ENCODE measurements at places on chromosomes 1 and 21.
A peak's percentile ranks its signal among the peaks of the same experiment; 100 is the strongest.

GRCh38 chr1:208425096-208425495 lies 180.9 kb upstream of the PLXNA2 start:
- no peak for DNase-seq

- no peak for DNase-seq
Measured at GRCh38 chr1:79726321-79726720, 719.8 kb upstream of the ADGRL4 start.

DNA sequence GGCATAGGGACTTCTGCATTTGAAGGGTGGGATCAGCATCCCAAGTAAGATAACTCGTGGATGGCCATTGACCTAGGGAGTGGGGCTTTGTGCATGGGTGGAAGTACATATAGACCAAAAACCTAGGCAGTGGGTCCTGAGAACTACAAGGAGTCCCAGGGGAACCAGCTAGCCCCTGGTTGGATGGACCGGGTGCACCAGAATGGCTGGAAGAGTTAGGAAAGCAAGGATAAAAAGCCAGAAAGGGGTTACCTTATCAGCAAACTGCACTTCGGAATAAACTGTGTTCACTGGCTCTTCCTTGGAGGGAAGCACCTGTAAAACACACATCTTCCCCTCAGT lies 26.6 kb upstream of the SLAMF6 start:
- no peak for DNase-seq

GRCh38 chr1:21814981-21815582 lies 3.0 kb downstream of the LDLRAD2 start:
- DNase-seq: no peak

DNA sequence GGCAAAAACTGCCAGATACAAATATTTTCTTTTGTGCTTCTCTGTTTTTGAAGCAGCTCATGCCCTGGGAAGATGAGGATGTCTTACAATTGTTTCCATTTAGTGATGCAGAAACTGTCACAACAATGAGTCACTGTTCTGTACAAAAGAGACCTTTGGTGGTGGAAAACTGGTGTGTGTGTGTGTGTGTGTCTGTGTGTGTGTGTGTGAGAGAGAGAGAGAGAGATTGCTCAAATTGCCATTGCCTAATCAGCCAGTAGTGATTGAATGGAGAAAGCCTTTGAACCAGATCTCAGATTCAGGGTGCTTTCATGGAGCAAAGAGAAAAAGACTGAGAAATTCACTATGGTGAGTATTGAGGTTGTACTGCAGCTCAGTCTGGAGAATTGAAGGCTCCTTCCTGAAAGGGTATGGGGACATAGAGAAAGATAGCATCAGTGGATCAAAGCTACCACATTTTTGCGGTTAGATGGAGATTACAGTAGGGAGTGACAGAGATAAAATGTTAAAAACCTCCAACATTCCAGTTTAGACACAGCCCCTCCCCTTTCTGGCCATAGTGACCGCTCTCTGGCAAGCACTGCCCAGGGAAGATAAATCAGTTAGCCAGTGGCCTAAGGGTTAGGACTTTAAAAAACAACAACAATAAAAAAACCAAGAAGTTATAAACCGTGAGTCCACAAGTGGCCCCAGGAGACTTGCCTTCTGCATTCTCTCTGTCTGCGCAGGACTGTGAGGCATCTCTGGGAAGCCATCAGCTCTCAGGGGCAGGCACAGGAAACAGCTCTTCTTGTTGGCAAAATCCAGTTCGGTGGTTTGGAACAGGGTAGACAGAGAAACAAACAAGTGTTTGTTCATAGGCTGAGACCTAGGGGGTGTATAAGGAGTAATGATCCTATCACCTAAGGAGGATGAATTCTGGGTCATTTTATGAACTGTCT lies 406.5 kb downstream of the DUSP10 start:
- peak; percentile 62 for DNase-seq

GRCh38 chr1:40703316-40703715 lies 11.8 kb downstream of the NFYC start:
- DNase-seq: no peak

DNA sequence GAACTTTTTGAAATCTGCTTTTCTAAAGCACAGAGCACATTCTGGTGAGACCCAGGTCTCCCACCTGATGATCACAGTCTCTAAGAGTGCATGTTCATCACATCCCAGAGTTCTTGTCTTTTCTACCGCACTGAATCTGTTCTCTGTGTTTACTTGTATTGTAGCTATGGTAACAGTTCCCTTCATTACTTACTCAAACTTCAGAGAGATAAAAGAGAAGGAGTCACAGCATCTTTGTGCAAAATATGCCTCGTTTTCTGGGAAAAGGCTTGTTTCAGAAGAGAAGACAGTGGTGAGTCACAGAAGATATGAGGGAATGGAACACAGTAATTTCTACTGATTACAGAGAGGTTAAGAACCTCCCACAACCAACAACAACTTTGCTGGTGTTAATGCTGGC lies 580.6 kb downstream of the PLA2G4A start:
- no peak for DNase-seq

DNA sequence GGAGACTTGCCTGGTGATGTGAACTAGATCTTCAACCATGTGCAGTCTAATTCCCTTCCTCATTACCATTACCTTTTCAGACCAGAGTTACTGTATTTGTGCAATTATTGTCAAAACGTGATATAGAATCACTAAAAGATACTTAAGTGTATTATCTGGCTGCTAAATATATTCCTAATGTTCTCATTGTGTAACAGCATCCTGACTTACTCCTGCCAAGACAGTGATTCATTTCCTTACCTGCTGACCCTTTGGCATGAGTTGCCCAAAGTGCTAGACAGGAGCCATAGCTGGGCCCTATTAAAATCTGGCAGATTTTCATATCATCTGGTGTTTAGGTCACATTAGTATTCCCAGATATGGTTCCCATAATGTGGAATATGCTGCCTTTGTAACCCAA lies 598.3 kb upstream of the CAMK1G start:
- DNase-seq: no peak

DNA sequence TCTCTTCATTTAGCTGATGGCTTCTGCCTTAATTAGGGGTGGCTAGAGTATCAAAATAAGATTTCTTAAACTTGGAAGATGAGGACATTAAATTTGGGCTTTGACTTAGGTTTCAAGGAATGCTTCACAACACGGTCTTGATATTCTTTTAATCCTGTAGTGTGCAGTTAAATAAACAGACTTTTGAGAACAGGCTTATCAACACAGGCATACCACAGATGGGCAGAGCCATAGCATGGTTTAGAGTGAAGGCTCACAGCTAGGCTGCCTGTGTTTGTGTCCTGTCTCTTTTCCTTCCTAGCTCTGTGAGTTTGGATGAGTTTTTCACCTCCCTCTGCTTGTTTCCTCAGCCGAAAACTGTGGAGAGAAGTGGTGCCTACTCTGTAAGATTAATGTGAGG lies 102.3 kb upstream of the IPO9 start:
- DNase-seq: no peak

GRCh38 chr1:82614090-82614489 lies 813.4 kb downstream of the ADGRL2 start:
- no peak for DNase-seq

Data from epithelial cell of proximal tubule (primary cell).